NCI-H446 (cell line): ENCODE measurements at places on chromosomes 11 and 22.

DNA sequence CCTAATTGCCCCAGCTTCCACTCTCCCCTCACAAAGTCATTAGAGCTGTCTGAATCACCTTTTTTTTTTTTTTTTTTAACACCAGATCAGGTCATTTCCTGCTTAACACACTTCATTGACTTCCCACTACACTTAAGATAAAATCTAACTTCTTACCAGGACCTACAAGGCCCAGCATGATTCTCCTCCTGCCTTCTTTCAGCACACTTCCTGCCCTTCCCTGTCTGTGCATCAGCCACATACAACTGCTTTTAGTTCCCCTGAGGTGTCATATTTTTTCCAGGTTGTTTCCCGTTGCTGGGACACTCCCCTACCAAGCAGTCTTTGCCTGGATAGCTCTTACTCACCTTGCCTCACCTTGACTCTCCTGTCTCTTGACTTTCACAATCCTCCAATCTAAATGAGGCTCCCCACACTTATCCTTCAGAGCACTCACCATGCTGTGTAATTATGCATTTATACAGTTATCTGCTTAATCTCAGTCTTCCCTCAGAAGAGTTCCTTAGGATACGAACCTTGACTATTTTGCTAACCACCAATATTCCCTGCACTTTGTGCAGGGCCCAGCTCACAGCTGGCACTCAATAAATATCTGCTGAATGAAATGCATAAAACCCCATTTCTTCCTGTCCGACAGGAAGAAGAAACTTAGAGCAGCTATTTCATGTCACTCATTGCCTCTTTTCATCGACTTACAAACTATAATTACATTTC, 96.6 kb upstream of the AKIP1 start:
- DNase-seq, result no peak

- no peak for DNase-seq
These were observed 23.5 kb upstream of the MSANTD2 start for GRCh38 chr11:124823512-124824376.

DNA sequence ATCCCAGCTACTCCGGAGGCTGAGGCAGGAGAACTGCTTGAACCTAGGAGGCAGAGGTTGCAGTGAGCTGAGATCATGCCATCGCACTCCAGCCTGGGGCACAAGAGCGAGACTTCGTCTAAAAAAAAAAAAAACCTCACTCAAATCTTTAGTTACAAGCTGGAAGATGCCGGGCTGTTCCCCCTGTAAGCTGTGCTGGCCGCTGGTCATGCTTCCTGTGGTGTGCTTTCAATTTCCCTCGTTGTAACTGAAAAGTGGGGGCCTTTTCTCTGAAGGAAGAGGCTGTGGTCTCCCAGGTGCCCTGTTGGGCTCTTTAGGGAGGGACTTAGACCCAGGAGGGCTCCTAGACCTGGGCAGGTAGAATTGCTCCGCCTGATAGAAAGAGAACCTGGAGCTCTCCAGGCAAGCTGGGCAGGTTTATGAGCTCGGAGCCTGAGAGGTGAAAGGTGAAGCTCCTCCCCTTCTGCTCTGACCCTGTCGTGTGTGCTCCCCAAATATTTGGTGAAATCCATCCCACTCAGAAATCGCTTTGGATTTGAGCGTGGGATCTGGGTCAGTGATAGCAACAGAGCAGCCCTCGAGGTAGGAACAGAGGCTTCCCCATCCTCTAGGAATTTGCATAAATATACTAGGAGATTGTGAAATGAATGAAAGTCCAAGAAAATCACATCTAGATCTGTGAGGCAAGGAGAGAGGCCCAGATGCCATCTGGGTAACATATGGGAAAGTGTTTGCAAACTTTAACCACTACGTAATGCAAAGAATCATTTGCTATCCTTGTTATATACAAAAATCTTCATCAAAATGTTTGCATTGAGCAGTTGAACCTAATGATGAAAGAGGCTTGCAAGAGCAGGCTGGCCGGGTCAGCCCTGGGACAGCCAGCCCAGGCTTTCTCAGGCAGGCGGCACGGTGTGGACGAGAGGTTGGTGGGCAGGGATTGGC, 154.3 kb downstream of the FBXO7 start:
- no peak for DNase-seq

DNA sequence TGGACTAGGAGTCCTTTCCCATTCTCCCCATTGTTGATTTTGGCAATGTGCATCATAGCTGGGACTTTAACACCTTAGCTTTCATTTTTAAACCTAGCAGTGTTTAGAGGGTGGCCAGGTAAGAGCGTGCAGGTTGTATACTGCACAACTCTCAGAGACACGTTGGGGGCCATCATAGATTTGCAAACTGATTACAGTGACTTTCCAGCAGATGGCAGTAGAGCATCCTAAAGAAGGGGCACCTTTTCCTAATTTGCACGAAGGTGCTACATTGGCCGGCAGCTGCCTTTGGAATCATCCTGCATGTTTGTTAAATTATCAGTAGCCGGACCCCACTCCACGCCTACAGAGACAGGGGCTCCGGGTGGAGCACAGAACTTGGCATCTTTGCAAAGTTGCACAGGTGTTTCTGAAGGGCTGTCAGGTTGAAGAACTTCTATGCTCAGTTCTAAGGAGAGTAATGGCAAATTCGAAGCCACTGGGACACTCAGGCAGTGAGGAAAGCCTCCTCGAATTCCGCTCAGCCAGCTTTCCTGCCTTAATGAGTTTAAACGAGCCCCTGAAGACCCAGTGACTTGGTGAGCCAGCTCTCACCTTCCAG, 7.7 kb downstream of the LHFPL7 start:
- no peak for DNase-seq

- no peak for DNase-seq
These were observed 3.5 kb downstream of the IFT27 start for GRCh38 chr22:36772451-36772850.

- DNase-seq, result no peak
These were observed 32.2 kb upstream of the SESN3 start for GRCh38 chr11:95262994-95263765.

GRCh38 chr11:117669062-117669461, 128.0 kb downstream of the DSCAML1 start:
- peak; percentile 43 for DNase-seq

GRCh38 chr11:1548221-1549070, 23.6 kb downstream of the DUSP8 start:
- no peak for DNase-seq

GRCh38 chr11:120884154-120885020, 139.5 kb upstream of the TBCEL start:
- DNase-seq, result no peak

DNA sequence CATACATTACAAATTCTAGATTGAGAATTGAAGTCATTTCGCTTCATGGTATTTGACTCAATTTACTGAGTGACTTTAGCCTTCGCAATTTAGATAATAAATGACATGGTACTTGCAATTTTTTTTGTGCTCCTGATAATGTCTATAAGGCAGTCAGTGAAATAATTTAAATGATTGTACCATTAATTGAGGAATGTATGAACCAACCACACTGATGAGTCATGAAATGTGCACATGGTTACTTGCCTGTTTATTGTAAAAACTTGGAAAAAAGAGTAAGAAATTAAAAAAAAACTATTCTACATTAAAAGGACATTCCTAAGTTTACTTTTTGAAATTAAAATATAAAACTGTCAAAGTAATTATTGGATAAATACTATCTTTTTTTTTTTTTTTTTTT, 43.3 kb downstream of the DNAJC24 start:
- DNase-seq, result no peak

GRCh38 chr22:42904050-42904449, 47.0 kb upstream of the ARFGAP3 start:
- no peak for DNase-seq

DNA sequence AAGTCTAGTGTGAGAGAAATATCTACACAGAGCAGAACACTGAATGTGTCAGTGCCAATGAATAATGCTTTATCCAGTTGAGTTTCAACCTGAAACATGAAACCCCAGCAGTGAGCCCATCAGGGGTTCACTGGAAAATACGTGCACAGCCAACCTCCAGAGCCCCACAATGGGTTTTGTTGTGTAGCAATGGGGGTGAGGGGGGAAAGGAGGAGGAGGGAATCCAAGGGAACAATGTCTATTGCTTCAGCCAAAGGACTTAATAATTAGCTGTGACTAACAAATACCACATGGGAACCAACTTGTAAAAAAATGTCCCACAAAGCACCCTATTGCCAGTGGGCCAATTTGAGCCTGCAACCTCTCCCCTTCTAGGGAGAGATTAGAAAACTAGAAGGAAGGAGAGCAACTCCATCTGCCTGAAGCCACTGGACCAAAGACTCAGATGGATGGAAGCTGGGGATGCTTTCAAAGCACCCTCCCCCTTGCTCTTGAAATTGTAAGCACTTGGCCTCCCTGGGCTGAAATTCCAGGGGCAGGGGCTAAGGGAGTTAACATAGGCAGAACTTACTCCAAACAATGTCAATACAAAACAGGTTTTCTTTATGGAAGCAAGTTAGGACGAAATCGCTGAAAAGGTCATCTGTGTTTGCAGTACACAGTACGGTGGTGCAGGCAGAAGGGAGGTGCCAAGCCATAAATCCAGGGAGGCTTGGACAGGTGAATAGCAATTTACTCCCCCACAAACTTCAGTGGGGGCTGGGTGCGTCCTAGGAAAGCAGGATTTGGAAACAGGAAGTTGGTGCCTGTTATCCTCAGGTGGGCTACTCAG, 99.8 kb downstream of the ARL14EP start:
- DNase-seq, result no peak

DNA sequence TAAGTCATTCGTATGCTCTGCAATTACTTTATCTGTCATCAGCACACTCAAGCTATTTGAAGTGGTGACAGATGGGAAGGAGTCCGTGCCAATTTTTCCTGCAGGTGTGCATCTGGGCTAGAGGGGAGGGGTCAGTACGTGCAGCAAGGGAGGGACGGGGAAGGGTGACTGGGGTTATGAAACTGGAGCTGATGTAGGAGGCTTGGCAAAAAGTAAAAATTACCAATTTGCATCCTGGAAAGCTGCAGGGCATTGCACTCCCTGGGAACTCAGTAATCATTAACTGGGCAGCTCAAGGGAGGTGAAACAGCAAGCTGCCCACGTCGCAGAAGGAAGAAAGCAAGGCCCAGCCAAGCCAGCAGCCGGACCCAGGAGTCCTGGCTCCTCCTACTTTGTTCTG, 87.1 kb upstream of the TMEM45B start:
- DNase-seq, result no peak

- no peak for DNase-seq
These were observed at the start of gene B3GAT1 for GRCh38 chr11:134412203-134413042. Gene B3GAT1 (minus strand): TSS chr11:134412242. CDS start chr11:134387659, 24,583 bp downstream.

DNA sequence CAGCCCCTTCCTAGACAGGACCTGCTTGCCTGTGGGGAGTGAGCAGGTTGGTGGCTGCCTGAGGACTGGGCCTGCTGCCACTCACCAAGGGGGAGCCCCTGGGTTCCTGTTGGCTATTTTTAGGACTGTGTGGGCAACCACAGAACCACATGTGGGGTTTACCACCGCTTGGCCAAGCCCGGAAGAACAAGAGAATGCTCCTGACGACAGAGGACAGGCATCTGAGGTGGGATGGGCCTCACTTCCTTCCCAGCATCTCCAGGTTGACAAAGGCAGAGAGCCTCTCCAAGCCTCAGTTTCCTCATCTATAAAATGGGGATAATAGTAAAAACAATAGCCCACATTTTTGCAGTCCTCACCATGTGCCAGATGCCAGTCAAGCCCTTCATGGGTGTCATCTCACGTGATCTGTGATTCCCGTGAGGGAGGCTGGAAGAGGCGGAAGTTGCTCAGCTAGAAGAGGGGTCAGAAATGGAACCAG, 43.6 kb downstream of the LRRC32 start:
- no peak for DNase-seq

GRCh38 chr11:111916768-111917167, 1.9 kb upstream of the C11orf52 start:
- no peak for DNase-seq

DNA sequence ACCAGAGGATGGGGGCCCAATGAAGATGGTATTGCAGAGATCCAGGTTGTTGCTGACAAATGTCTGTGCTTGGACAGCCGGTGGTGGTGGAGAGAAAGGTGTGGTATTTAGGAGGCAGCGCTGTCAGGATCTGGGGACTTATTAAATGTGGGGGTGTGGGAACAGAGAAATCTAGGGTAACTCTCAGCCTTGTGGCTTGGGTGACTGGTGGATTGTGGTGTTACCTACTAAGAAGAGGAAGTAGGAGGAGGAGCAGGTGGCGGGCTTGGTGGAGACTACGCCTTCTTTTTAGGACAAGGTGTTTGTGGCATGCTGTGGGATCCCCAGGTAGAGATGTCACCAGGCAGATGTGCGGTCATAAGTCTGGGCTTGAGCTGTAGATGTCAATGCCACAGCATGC, 144.0 kb downstream of the GRIK4 start:
- no peak for DNase-seq

GRCh38 chr11:117441146-117441975, 113.7 kb downstream of the CEP164 start:
- DNase-seq, result no peak

DNA sequence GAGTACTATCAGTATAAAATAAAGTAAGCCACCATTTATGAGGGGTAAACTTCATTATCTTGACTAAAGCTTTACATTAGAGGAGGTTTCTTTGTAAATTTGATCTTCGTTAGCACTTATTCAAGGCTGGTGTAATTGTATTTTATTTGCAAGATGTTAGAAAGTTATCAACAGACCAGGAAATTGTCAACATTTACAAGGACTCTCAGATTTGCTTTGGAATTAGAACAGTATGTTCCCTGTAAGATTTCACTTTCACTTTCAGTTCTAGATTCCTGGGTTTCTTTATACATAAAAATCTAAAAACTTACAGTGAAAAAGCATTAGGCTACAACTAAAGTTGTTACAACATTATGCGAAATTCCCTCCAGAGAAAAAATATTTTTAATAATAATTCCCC, 4.6 kb upstream of the BIRC3 start:
- DNase-seq, result no peak

DNA sequence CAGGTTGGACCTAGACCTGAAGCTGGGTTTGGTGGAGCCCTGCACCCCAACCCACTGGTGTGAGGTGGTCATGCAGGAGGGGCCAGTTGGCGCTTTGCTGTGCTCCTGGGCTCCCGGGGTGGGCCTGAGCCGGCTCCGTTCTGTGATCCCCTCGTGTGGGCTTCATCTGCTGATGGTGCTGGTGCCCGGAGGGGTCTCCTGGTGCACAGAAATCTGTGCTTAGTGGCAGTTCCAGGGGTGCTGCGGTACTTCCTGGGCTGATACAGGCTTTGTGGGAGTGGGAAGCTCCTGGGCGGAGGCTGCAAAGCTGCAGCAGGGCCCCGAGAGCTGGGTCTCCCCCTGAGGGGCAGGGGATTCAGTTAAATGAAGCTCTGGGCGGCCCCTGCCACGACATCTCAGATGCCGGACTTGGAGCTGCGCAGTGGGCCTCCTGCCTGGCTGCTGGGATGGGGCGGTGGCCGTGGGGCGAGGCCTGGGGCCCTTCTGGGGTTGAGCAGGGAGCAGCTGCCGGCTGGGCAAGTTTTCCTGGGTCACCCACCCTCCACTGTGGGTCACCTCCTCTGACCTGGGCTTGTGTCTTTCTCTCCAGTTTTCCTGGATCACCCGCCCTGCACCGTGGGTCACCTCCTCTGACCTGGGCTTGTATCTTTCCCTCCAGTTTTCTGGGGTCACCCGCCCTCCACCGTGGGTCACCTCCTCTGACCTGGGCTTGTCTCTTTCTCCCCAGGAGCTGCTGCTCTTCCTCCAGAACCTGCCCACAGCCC, 410.5 kb downstream of the TBC1D22A start:
- DNase-seq, result no peak

GRCh38 chr11:132171031-132171430, 800.6 kb downstream of the NTM start:
- no peak for DNase-seq
